Cortex of kidney (tissue), 1 donor: ENCODE measurements at places on chromosomes 5 and 9.

DNA sequence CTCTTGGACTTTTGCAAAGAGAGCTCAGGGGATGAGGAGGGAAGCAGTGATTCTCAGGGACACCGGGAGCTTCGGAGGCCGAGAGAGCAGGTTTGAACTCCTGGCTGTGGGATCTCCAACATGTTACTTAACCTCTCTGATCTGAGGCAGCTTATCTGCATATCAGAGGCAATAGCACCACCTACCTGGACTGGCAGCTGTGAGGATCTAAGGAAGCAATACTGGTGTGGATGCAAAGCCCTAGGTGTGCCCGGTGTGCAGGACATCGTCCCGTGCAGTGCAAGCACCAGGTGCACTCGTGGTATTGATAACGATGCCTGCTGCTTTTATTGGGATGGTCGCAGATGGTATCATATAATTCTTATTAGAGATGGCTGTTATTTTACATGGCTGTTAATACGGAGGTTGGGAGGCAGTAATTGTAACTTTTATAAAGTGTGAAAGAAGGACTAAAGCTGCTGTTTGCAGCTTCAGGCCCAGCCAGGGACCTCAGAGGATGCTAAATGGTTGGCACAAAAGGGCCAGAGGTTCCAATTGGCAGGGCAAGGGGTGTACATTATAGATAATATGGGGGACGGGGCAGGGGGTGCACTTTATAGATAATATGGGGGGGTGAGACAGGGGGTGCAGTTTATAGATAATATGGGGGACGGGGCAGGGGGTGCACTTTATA, 14.9 kb downstream of the COL5A1 start:
- DNase-seq: no peak

GRCh38 chr9:126673689-126674364, 60.1 kb downstream of the LMX1B start:
- no peak for DNase-seq

DNA sequence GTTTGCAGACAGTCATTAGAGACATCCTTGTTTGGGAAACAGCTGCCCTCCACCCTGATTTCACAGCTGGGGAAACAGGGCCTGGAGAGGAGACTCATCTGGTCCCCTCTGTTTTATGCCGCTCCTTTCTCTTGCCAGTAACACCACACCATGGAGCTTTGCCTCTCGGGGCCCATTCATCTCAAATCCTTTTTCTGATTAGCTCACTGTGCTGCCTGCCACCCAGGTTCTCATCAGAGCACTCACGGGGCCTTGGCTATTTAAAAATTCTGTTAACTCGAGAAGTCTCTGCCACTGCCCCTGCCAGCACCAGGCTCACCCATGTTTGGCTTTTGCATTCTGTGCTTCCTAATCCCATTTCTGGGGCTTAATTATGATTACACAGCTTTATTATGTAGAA, 36.8 kb upstream of the C5orf58 start:
- no peak for DNase-seq

DNA sequence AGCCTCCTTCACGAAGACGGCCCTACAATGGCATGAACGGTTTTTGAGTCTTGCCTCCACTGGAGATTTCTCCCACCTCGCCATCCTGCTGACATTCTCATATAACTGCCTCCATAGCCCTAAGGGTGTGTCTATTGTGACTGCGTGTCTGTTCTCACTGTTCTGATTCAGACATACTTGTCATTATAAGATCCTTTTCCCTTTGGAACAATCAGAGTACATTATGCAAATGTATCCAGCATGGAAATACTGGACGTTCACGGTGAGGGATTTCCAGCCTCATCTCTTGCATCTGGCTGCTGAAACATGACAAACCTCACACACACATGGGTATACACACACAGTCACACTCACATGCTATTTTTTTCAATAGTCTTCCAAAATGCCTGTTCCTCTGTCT, 402.1 kb downstream of the DIRAS2 start:
- no peak for DNase-seq

DNA sequence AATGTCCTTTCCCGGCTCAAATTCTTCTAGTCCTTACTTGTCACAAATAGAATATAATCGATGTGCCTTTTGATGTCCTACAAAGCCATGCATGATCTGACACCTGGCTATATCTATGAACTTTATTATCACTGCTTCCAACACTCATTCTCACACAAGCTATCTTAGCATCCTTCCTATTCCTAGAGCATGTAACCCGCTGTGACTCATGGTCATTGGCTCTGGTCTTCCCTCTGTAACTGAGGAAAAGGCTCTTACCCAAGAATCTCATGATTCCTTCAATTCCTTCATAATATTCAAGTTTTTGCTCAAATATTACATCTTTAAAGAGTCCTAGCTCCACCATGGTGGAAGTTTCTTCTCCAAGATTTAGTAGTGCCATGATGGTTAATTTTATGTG, 480.0 kb upstream of the PAPPA start:
- DNase-seq: no peak

- DNase-seq: no peak
Observed at GRCh38 chr5:135934939-135935338, 19.8 kb downstream of the LECT2 start.

GRCh38 chr9:136242918-136243525, 2.6 kb downstream of the QSOX2 start:
- no peak for DNase-seq

- no peak for DNase-seq
Observed at GRCh38 chr5:135697251-135697958, 118.6 kb upstream of the CXCL14 start.

DNA sequence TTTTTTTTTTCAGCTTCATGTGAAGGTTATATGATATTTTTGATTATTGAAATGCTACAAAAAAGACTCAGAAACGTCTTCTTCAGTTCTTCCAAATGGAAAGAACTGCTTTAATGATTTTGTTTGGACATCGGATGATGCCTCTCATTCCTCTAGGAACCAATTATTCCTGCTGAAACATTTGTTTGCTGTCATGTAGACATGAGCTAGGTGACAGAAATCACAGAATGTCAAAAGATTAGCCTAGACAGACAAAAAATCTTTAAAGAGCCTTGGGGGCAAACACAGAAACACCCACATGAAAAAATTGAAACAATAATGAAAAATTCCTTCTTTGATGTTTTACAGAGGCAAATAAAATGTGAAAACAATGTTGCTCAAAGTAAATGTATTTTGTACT, 244.2 kb upstream of the EDIL3 start:
- DNase-seq: no peak

- DNase-seq: no peak
Observed at GRCh38 chr5:173050791-173051190, 5.4 kb upstream of the CREBRF start.

DNA sequence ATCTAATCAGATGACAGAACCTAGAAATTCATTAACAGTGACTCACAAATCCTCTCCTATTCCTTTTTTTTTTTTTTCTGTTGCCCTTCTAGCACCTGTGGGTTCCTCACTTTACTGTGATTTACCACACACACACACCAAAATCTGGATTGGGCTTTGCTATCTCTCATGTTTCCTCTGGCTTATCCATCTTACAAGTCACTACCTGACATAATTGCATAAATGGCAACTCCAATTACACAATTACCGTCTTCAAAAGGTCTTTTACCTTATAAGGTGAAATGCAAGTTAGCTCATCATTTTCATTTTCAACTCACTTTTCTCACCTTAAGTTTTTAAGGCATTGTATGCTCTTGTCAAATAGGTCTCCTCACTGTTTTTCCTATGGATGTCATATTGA, 426.3 kb upstream of the MEF2C start:
- DNase-seq: no peak

GRCh38 chr5:1884678-1885403, 2.1 kb upstream of the IRX4 start:
- DNase-seq: no peak

GRCh38 chr9:124315882-124316281, 58.1 kb downstream of the NEK6 start:
- DNase-seq: no peak

DNA sequence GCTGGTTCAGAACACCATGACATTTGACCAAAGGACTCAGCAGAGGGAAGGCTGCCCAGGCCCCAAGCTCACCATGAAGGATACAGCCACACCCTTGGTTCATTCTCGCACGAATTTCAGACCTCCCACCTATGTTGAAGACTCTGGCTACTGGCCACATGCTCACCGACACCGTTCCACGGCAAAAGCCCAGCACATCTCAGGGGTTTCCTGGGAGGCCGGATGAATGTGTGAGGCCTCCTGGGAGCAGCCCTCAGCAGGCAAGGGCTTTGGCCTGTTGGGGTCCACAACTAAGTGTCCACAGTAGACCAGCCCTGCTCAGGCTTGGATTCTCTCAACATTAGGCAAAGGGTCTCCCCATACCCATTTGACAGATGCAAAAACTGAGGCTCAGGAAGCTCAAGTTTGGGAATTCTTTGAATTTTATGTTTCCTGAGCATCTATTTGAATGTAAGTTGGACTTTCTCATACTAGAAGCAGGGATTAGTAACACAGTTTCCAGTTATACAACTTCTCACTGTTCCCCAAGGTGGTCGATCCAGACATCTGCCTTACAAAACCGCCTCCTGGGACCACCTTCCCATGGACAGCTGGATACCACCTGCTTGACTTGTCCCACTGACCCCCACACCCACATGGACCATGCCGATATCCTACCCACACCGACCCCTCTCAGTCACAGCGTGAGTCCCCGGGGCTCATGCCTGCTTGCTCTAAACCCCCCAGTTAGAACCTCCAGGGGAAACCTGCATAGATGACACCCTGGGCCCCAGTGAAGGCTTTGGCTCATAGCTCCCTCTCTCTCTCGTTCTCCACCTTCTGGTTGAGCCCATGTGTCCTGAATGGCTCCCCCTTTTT, 27.9 kb downstream of the CCT5 start:
- DNase-seq: no peak

- DNase-seq: no peak
Observed at GRCh38 chr9:76949865-76950264, 44.0 kb upstream of the PRUNE2 start.

- DNase-seq: no peak
Observed at GRCh38 chr9:105280691-105281090, 36.2 kb downstream of the SLC44A1 start.
